ENCODE measurements at places on chromosomes 4 and X.

DNA sequence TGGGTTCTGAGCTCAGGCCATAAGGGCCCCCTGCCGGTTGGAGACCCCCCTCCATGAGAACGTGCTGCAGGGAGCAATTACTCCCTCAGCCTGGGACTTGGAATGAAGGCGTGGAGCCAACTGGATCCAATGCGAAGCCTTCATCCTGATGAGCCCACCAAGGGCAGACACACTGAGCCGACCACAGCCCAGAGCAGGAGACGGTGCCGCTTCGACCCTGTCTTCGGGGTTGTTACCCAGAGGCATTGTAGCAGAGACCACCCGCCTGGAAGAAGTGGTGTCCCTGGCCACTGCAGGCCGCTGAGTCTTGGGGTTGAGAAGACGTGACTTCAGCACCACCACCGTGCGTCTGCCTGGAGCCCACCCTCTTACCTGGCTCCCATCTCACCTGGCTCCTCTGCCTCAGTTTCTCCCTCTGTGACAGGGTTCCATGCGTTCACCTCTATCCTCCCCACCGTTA is 7.0 kb upstream of the NKX1-1 start:
- DNase-seq = no peak

- no peak for DNase-seq
Measured at GRCh38 chr4:41505161-41505661, 32.7 kb upstream of the LIMCH1 start.

DNA sequence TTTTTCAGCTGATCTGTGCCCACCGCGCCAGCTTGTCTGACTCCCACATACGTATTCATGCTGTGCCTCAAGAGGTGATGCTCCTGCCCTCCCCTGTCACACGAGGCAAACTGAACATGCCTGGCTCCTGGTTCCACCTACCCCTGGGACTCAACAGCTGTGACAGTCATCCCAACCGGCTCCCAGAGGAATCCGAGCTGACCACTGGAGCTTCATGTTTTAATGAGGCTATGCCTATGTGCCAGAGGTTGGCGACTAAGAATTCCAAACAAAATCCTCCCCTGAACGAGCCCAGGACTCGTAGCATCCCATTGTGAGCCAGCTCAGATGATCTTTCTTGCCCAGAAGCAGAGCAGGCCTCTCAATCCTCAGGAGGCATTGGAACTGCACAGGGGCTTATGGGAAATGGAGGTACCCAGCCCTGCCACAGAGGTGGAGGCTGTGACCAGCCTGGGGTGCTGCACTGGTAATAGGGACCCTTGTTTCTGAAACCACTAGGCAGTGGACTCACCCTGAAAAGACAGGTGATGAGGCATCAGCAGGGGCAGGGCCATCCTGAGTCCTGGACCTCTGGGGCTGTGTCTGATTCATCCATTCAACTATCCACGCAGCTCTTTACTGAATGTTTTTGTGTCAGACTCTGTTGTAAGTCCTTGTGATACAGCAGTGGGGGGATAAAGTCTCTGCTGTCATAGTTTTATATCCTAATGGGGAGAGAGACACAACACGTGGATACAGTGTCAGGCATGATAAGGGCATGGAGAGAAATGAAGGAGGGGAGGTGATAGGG is 325.0 kb downstream of the EVC2 start:
- DNase-seq = no peak

DNA sequence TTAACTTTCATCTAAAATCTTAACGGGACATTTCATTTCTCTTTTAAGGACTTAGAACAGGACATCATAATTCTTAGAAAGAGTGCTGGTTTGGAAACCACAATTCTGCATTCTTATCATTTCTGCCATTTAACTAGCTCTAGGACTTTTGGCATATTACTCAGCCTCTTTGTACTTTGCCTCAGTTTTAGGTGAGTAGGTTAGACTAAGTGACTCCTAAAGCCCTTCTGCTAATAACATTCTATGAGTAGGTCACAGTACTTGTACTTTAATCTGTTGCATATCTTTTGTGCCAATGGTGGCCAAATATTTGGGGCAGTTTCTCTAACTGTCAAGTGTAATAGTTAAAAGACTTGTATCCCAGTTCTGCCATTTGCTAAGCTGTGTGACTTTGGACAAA is 115.4 kb upstream of the NUDT6 start:
- no peak for DNase-seq

DNA sequence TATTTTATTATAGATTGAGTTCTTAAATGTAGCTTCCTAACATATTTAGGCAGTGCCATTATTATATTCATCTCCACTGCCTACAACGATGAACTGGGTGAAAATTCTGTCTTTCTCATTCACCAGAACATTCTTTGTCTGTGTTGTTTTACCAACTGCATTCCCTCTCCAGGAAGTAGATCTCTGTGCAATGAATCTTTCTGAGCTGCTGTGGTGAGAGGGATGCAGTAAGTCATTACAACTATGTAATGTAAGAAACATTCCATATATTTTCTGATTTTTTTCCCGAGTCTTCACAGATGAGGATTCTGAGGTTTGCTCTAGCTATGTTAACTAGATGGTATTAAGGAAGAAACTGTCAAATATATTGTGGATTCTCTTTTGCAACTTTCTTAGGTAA is 811.9 kb upstream of the PCDH7 start:
- DNase-seq = no peak

Data from right renal pelvis (tissue), 4 donors.